NCI-H1417 (cell line): ENCODE measurements at places on chromosomes 4 and X.

- DNase-seq: no peak
Observed at GRCh38 chr4:1002131-1002630, 9.0 kb upstream of the SLC26A1 start.

GRCh38 chrX:145848448-145848847 is 30.8 kb downstream of the SLITRK2 start:
- DNase-seq: no peak

GRCh38 chrX:66008328-66008970 is 31.4 kb downstream of the VSIG4 start:
- DNase-seq: no peak

DNA sequence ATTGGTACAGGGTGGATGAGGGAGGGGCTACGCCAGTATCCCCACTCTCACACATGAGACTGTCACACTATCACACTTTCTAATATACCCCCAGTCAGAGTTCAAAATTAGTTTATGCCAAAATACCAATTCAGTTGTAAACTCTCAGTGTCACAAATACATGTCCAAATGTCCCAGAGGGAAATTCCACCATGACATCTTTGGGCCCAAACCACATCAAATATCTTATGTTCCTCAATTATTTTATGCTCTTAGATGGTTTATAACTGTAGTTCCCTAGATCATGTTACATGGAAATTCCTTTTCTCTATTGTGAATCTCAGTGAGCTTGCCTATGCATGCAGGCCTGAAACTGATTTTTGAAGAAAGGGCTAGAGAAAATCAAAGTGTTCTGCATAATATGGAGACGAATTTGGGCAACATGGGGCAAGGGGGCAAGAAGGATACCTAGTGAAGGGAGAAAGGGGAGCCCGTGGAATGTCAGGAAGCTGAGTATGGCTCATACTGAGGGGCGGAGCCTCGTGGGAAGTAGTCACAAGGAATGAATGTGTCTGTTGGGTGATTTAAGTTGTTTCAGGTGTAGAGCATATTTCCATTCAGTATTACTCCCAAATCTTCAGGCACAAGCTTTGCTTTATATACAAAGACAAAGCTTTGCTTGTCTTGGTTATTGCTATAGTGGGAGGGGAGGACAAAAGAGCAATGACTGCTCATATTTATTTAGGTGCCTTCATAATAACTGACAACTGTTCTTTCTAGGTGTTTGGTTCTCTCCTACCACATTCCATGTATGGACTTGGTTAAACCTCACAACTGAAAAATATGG is 40.8 kb downstream of the CLNK start:
- DNase-seq: no peak

DNA sequence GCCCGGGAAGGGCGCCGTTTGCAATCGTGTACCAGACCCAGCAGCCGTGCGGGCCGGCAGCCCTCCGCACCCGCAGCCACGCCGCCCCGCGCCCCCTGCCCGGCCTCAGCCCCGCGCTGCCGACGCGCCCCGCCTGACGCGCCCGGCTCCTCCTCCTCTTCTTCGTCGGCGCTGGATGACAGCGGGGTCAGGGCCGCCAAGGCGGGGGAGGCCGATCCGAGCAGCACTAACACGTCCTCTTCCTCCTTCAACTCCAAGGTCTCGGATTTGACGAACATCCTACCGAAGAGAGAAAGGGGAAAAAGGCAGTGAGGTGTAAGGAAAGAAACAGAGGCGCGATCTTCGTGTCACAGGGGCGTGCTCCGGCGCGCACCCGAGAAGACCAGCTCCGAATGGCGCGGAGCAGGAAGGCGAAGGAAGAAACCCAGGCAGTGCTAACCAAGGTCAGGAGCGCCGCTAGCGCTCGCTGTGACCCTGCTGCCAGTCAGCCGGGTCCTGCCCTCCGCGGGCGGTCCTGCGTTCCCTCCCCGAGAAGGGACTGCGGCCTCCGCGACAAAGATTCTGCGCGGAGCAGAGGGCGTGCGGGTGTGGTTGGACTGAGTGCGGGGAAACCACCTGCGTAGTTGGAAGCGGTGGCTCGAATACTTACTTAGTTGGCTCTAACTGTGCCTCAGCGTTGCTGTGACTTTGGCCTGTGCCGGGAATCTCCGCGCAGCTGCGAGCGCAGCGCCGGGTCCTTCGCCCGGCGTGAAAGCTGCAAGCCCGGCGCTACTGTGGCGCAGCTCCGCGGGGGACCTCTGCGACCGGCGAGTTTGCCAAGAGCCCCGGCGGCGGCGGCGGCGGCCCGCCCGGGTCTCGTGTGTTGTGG is 548 bp downstream of the NEUROG2 start:
- DNase-seq: peak; percentile 70

- no peak for DNase-seq
Observed at GRCh38 chr4:183600189-183600685, 58.7 kb downstream of the RWDD4 start.

DNA sequence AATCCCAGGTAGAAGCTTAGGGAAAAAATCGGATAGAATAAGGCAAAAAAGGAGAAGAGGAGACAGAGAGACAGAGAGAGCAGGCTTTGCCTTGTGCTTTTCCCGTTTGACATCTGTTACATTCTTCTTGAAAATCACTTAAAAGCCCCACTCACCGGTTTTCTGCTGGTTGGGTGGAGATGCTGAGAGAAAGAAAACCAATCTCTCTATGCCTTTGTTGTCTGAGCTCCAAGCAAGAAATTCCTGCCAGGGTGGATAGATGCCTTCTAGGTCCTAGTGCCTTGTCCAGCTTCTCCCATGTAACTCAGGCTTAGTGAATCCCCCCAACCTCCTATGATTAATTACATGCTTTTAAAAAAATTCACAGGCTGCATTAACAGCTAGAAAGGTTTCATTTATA is at the start of gene DCX:
TSS of gene DCX (minus strand) at position 210 of the 400 bp plus-strand sequence. CDS start 1,794 bp downstream, outside the sequence.
- peak; percentile 30 for DNase-seq

DNA sequence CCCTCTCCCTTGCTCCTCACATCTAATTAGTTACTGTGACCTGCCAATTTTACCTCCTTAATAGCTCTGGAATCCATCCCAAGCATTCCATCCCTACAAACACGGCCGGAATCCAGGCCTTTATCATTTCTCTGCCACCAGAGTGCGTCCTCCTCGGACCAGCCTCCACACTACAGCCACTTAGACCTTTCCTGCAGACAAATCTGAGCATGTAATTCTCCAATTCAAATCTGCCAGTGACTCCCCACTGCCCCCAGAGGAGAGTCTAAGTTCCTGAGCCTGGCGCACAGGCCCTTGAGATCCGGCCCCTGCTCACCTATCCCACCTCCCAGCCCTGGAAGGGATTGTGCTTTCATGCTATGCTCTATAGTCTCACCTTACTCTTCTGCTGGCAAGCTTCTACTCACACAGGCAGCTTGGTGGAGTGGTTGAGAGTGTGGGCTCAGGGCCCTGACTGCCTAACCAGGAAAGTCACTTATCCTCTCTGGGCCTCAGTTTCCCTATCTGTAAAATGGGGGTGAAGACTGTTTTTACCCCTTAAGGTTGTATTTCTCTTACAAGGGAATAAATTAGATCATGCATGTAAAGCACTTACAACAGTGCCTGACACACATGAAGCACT is 31.2 kb downstream of the PJA1 start:
- peak; percentile 26 for DNase-seq

DNA sequence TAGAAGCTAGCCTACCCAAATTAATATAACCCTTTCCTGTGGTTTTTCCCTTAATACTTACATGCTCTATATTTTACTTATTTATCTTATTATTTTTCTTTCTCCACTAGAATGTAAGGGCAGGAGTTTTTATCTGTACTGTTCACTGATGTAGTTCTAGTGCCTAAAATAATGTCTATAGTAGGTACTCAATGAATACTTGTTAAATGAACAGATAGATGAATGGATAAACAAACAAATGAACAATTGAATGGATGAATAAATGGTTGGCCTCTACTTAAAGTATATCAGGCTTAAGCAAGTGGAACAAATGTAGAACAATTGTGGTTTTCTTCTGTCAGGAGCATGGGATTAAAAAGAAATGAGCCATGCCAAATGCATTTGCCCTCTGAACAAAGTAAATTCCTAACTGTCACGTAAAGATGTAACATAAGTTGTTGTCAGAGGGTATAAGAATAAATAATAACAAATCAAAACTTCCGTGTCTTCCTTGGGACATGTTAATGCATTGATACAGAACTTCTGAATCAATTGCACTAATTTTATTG is 54.1 kb downstream of the SYTL5 start:
- no peak for DNase-seq

DNA sequence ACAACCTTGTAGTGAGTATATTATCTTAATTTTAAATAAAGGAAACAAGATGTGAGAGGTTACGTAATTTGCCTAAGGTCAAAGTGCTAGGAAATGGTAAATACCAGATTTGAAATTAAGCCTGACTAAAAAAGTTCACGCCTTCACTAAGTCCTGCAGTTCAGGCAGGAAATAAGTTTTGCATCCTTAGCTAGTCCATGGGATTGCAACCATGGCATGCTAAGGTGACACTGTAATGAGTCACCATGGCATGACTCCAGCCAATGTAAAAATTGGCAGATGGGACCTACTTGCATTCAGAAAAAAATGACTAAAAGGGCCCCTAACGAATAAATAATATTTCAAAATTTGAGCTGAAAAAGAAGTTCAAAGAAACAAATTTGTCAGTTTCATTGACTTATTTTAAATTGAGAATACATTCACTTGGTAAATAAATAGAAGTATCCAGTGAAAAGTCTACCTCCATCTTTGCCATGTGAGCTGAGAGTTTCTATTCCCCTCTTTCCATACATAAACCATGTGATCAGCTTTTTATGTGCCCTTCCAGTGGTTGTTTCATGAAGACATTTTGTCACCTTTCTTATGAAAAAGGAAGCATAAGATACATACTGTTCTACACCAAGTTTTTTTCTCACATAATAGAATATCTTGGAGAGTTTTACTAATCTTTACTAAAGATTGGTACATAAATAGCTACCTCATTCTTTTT is 72.4 kb downstream of the ANKRD50 start:
- no peak for DNase-seq

DNA sequence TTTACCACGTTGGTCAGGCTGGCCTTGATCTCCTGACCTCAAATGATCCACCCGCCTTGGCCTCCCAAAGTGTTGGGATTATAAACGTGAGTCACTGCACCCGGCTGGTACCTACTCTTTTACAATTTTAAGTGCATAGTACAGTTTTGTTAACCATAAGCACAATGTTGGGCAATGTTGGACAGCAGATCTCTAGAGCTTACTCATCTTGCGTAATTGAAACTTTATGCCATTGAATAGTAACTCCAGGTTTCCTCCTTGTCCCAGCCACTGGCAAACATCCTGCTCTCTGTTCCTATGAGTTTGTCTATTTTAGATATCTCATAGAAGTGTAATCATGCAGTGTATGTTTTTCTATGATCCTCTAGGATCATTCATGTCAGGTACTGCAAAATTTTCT is 9.3 kb upstream of the CPE start:
- DNase-seq: no peak
